ENCODE measurements at places on chromosomes 6 and 20. TPM values are rescaled to one million over a fixed set of nuclear protein-coding genes. Genes with fewer than 3 reads are reported as not detected.

Gene SLC17A2
- not detected for total RNA-seq

DNA sequence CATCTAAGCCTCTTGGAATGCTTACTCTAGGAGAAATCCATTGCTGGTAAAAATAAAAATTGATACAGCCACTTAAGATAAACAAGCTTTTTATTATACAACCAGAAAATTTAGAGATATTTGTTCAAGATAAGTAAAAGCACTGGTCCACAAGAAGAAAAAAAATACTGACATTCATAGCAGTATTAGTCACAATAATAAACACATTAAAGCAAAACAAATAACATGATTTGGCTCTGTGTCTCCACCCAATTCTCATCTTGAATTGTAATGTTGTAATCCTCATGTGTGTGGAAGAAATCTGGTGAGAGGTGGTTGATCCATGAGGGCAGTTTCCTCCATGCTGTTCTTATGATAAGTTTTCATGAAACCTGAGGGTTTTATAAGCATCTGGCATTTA, 1093.5 kb upstream of the ADGRB3 start:
- no peak for DNase-seq

Gene PTPN1
- total RNA-seq, result 66.4 TPM

- DNase-seq, result no peak
Observed at GRCh38 chr6:142833054-142833453, 111.9 kb downstream of the HIVEP2 start.

Gene PGM3
- 12.3 TPM for total RNA-seq

GRCh38 chr6:19551611-19552010, 285.6 kb upstream of the ID4 start:
- DNase-seq, result no peak

DNA sequence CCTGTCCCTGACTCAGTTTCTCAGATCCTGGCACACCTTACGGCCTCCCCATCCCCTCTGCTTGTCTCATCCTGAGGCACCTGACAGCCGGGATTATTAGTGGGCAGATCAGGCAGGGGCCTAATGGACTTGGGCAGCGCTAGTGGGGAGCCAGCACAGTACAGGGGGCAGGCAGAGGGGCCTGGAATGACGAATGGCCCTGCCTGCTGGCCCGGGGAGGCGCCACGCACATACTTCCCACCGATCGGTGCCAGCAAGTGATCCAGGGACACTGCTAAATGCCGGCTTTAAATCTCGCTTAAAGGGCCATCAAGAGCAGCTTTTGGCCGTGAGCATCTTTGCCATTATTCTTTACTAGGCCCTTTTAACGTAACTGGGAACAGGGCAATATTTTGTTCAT, 188.4 kb downstream of the DHX35 start:
- DNase-seq, result no peak

Gene IPCEF1
- total RNA-seq, result 26.2 TPM
